Uterine smooth muscle cell (primary cell): ENCODE measurements at places on chromosomes 5 and 9. TPM values are rescaled to one million over a fixed set of nuclear protein-coding genes. Genes with fewer than 3 reads are reported as not detected.

The NR2F1 gene
- total RNA-seq = 51.9 and 63.0 TPM in 2 replicates

The SIT1 gene
- total RNA-seq = not detected in 2 replicates

The GKAP1 gene
- 1.1 and 2.1 TPM in 2 replicates for total RNA-seq

The C9 gene
- total RNA-seq = 0.55 and 1.1 TPM in 2 replicates

The DAB2IP gene
- total RNA-seq = 7.5 and 14.4 TPM in 2 replicates

The EXD3 gene
- total RNA-seq = 6.5 and 19.5 TPM in 2 replicates

The LOX gene
- total RNA-seq = 22.4 and 58.0 TPM in 2 replicates

The PKD2L2 gene
- under 0.01 TPM in 1 of 2 replicates, not detected in the other for total RNA-seq

The SLC6A3 gene
- not detected in 2 replicates for total RNA-seq

The FOXD4L6 gene
- total RNA-seq = 0.11 and 0.12 TPM in 2 replicates

The KLF4 gene
- 3.3 and 10.9 TPM in 2 replicates for total RNA-seq
